CD4-positive, alpha-beta T cell treated with Interleukin-15 for 4 hours (primary cell): ENCODE measurements at places on chromosomes 7 and 10.

GRCh38 chr10:9635691-9636090 lies 1382.0 kb upstream of the CELF2 start:
- no peak for DNase-seq

DNA sequence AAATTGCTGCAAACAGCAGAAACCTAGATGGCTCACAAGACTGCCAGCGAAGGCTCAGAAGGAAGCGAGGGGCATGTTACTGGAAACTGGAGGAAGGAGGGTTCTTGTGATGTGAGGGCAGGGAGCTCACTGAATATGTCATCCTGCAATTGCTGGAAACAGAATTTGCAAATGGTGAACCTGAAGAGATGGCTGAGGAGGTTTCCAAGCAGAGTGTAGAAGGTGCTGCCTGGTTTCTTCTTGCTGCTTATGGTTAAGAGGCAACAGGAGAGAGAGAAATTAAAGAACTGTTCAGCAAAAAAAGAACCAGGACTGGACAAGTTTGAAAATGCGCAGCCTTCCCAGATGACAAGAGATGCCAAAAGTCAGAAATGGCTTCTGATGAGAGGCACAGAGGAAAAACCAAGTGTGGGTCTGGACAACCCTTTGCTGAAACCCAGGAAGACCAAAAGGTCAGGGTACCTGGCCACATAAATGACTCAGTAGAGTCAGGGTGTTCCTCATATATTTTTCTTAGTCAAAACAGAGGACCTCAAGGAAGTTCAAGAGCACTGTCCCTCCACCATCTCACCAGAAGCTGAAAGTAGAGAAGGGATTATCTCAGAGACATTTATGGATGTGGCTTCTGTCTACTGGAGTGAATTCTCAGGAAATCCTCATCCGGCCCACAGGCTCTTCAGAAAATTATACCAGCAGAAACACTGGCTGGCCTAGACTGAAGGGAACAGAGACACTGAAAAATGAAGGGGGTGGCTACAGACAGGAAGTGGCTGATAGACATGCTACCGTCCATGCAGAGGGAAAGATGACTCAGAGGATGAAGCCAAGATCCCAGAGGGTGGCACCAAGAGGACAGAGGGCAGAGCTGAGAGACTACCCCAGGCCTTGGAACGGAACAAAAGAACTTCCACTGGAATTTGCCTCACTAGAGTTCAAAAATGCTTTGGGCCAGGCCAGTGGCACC lies 10.1 kb downstream of the PAPOLB start:
- DNase-seq = no peak

- no peak for DNase-seq
These were observed 1.3 kb downstream of the SEMA3D start for GRCh38 chr7:85185424-85186082.

DNA sequence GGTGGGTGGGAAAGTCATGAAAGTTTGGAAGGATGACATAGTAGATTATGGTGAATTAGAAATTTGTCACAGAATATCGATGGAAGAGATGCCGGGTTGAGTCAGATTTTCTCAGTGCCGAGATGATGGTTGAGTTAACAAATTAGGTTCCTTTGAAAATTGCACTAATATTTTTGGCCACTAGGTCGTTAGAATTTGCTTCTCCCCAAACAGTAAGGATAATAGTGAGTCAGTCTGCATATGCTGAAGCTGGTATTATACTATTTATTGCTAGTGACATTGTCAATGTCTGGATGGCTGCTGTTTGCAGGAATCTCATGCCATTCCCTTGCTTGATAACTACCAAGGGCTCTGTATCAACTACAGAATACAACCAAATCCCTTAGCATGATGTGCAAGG lies 37.7 kb upstream of the MINDY3 start:
- DNase-seq = peak; percentile 9

DNA sequence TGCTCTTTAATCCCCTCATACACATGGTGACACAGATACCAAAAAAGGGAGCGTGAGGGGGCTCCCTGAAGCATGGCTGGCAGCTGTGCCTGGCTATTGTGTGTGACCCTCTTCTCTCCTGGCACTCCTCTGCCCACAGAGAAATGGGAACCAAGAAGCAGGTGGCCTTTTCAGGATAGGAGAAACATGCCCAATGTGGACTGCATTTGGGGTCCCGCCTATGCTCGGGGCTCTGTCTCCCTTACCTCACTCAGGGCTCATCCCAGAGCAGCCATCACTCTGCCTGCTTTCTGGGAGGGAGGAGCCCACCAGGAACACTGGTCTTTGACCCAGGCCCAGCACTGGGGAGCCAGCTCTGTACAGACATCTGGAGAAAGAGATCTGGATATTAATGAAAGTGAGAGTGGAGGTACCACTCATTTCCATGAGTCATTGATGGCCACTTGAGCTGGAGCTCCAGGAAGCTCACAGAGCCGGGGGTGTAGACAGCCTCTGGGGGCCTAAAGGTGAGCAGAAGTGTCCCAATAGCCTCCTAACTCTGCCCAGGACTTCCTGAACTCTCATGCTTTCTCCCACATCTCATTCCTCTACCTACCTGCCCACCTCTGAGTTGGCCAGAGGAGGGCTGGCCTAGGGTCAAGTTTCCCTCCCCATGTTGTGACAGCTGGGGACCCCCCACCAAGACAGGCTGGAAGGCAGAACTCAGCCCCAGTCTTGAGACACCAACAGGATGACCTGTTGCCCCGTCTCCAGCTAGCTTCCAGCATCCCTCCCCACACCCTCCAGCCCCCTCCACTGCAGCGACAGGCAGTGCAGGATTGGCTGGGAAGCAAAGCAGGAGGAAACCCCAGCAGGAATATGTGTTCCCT lies 42.6 kb downstream of the DRGX start:
- no peak for DNase-seq

DNA sequence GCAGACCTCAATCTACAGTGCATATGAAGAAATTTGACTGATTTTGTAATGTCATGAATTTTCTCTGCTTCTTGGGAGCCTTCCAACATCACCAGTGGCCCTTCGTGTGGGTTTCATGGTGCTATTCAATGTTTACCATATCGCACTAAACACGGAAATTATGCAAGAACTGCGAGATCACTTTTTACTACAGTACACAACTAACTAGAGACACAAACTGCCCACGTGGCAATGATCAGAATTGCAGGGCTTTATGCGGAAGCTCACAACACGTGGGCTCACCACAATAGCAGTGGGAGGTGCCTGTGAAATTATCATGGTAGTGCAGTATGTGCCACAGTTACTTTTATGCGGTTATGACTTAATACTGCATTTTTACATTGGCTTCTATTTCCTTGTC lies 449.7 kb upstream of the KLF6 start:
- DNase-seq = peak; percentile 64

- DNase-seq = no peak
These were observed 2.1 kb upstream of the FLNC start for GRCh38 chr7:128827971-128828711.

DNA sequence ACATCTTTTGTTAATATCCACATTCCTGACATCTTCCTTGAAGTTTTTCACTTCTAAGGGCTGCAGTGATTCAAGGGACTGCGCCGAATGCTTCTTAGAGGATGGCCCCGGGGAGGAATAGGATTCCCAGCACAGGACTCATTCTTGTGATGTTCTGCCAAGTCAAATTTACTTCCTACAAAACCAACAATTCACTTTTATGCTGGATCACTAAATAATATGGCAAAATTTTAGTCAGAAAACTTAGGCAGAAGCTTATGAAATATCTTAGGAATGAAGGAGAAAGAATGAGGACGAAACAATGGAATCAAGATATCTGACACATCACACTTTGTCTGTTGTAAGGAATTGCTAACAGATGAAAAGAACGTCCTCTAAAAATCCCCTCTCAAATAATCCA lies 151.5 kb downstream of the JAZF1 start:
- no peak for DNase-seq

DNA sequence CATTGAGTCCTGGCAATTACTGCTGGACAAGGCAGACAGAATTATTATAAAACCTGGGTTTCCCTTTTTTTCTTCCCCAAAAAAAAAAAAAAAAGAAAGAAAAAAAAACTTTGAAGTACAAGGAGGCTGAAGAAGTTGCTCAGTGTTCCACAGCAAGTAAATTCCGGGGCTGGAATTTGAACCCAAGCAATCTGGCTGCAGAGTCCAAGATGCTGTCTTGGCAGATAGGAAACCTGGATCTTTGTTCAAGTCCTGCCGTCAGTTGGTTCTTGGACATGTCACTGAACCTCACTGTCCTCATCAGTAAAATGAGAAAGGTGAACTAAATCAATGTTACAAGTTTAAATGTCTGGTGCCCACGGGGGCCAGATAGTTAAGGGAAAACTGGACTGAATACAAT lies 35.3 kb downstream of the ARID5B start:
- DNase-seq = no peak

- DNase-seq = no peak
These were observed 88.2 kb downstream of the BBS9 start for GRCh38 chr7:33217595-33217994.

- no peak for DNase-seq
These were observed 45.5 kb upstream of the ZNF716 start for GRCh38 chr7:57404343-57404966.

GRCh38 chr10:44879531-44879899 lies 31.6 kb upstream of the TMEM72 start:
- no peak for DNase-seq

DNA sequence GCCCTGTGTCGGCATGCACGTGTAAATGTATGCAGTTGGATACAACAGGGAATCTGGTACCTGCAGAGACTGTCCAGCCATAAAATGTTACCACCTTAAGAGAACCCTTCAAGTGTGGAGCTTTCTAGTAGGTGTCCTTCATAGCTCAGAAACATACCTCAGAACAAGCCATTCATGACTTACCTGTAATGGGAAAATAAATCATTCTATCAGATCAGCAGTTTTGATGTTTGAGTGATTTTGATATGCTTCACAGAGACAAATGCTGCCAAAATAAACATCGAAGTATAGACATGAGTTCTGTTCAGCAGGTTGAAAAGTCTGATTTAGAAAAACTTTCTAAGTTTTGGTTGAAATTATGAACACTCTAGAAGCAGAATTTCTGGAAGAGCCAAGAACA lies 33.5 kb upstream of the UMAD1 start:
- DNase-seq = no peak

GRCh38 chr7:80284855-80285254 lies 150.2 kb downstream of the GNAI1 start:
- DNase-seq = no peak

GRCh38 chr10:124350806-124351205 lies 67.9 kb downstream of the OAT start:
- DNase-seq = no peak

GRCh38 chr7:38819463-38819862 lies 89.5 kb downstream of the VPS41 start:
- no peak for DNase-seq

- DNase-seq = no peak
These were observed 162.7 kb downstream of the AKR1D1 start for GRCh38 chr7:138238734-138239659.

GRCh38 chr10:33573606-33574005 lies 239.1 kb upstream of the NRP1 start:
- DNase-seq = no peak

GRCh38 chr7:43637114-43637806 lies 54.4 kb downstream of the STK17A start:
- peak; percentile 40 for DNase-seq

- no peak for DNase-seq
These were observed 18.7 kb downstream of the AKR1C1 start for GRCh38 chr10:4981722-4982471.

DNA sequence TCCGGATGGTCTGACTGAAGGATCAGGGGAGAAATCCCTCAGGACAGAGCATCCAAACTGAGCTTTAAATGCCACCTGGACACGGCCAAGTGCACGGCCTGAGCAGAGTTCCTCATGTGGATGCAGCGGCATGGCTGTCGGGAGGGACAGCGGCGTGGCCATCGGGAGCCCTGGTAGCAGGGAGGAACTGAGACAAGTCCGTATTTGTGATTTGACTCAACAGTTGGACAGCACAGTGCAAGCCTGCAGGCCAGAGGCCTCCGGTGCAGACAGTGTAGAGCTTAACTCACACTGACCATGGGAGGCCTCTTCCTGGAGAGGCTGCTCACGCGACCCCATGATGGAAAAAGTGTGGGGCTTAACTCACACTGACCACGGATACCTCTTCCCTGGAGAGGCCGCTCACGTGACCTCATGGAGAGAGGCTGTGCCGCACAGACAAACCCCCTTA lies 207.4 kb downstream of the DIP2C start:
- no peak for DNase-seq

GRCh38 chr10:7285522-7286322 lies 125.1 kb downstream of the SFMBT2 start:
- DNase-seq = no peak

DNA sequence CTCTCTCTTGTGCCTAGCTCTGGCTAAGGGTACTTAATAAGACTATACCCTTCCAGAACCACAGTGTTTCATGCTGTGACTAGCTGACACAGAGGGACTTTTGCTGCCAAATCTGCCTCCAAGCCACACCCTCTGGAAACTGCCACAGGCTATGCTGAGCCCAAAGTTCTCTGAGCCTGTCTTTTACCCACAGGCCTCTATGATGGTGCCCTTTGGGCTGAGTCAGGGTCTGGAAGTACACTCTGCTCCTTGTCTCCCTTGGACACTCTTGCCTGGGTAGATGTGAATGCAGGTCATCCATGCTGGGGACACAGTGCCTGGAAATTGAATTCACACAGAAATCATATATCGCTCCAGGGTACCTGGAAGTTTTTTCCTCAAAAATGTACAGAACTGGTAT lies 22.6 kb downstream of the DYDC1 start:
- no peak for DNase-seq

- no peak for DNase-seq
These were observed 47.2 kb downstream of the RHOBTB1 start for GRCh38 chr10:60896810-60897209.

GRCh38 chr10:5654218-5654755 lies 12.1 kb downstream of the ASB13 start:
- no peak for DNase-seq

GRCh38 chr7:24378871-24379616 lies 95.1 kb downstream of the NPY start:
- no peak for DNase-seq

DNA sequence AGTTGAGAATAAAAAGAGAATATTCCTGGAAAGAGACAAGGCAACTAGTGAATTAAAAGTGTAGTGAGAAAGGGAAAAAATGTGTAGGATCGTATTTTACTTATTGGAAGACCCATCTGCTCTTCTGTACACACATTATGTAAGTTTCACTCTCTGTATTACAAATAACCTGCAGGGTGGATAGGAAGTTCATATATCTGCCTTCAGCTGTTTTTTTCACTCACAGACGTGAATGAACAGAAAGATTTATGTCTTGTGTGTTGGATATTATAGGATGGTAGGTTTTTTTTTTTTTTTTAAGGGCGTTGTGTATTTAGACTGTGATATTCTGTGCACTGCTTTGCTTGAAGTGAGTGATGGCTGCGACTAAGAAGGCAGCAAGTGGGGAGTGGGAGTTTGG lies 266.5 kb downstream of the AUTS2 start:
- no peak for DNase-seq
